ENCODE measurements at places on chromosomes 11 and 22.

GRCh38 chr11:57403802-57404147 is 13.3 kb upstream of the PRG2 start:
- DNase-seq, result no peak

DNA sequence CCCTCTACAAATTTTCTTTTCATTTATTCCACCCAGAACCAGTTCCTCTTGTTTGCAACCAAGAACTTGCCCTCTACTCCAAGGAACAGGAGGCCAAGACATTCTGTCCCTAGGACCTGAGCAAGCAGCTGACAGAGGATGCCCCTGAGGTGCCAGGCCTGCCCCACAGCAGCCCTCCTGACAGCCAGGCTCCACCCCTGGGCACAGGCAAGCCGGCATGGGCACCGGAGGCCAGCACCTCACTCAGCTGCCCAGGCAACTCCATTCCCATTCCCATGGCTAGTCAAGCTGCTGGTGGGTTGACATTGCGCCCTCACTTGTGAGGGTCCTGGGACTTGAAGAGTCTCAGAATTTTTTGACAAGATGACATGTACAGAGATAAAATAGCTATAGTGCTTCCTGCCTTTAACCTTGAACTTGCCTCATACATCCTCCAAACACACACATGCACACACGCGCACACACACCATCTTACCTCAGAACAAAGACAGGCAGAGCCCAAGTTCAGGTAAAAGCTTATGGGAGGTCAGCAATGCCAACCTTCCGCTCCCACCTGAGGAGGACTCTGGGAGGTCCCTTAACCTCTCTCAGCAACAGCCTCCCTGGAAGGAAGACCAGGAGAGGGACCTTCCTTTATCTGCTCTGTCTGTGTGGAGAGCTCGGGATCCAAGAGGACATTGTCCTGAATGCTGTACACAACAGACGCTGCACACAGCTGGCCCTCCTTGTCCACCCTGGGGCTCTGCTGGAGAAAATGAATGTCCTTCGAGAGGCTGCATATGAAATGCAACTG is 620.9 kb upstream of the CADM1 start:
- DNase-seq, result no peak

- no peak for DNase-seq
Observed at GRCh38 chr11:57394203-57394965, 3.9 kb upstream of the PRG2 start.

DNA sequence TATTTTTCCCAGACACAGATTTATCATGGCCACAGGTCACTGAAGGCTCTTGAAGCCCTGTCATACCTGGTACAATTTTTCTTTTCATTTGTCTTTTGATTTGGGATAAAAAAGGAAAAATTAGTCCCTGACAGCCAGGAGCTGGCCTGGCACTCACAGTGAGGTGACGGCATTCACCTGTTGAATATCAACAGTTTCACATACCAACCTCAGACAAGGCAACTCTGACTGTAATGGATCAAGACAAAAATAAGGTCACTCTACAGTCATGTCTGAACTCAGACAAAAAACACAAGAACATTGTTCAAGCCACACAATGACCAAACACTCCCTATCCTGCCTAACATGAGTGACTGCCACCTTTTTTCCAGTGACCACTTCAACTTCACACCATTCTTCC is 392.9 kb downstream of the TENM4 start:
- DNase-seq, result no peak

Data from stimulated activated CD4-positive, alpha-beta T cell treated with anti-CD3 and anti-CD28 coated beads, TNF-alpha, amount 100 ng/mL, for 4 hours (primary cell).